Glomerular endothelial cell (primary cell): ENCODE measurements at places on chromosomes 3 and 15.

DNA sequence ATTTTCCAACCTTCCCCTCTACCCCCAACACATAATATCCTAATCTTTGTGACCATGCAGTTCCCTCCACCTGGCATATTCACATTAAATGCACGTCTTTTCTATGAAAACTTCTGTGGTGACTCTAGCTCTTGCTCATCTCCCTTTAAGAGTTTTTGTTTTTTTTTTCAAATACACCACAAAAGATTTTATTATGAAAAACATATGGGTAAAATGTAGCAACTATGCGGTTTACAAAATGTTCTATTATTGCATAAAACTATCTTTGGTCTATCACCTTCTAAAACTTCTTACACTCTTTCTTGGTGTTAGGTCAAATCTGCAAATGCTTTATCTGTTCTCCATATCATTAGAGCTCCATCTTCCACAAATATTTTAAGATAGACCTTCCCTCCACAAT, 38.6 kb upstream of the ADGRG7 start:
- DNase-seq, result no peak

DNA sequence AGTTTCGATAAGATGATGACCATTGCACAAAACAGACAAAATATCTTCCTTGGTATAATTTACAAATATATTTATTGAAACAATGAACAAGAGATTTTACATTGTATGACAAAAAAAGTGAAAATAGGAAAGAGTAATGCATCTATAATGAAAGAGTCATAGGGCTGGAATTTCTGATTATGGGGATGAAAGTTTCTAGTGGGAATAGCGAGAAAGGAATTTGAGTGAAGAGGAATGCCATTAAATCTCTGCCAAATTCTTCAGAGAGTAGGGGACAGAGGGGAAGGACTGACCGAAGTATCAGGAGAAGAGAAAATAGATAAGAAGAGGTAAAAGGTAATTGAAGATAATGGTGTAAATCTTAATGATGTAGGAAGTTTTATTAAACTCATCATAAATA, 125.4 kb downstream of the VGLL3 start:
- no peak for DNase-seq

- no peak for DNase-seq
Measured at GRCh38 chr15:92657486-92657885, 1.9 kb upstream of the FAM174B start.

GRCh38 chr3:121748680-121749275, 763 bp downstream of the GOLGB1 start:
- DNase-seq, result no peak

DNA sequence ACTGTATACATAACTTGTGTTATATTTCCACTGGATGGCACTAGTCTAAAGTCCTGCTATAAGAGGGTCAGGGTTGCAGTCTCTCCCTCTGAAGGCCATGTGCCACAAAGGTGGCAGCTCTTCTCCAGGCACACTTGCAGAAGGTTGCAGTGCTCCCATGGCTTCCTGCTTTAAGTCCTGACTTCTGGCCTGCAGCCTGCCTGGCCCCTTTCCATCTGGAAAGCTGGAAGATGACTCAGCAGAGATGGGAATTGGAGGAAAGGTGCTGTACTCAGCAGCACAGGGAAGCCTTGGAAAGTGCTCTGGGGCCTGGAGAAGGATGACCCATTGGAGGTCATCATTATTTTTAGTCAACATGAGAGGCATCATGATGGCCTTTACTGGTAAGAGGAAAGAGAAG, 40.9 kb upstream of the MRPL3 start:
- DNase-seq, result peak; percentile 12
